ENCODE measurements at places on chromosomes 16 and 17. TPM values are rescaled to one million over a fixed set of nuclear protein-coding genes. Genes with fewer than 3 reads are reported as not detected.

RPS6KB1 gene
- 29.7 TPM for total RNA-seq

PRR29 gene
- total RNA-seq: 0.75 TPM

NRN1L gene
- total RNA-seq: 0.75 TPM

RAP1GAP2 gene
- total RNA-seq: 1.2 TPM

- no peak for DNase-seq
Observed at GRCh38 chr17:50609380-50610074, 25.2 kb upstream of the ABCC3 start.

DNA sequence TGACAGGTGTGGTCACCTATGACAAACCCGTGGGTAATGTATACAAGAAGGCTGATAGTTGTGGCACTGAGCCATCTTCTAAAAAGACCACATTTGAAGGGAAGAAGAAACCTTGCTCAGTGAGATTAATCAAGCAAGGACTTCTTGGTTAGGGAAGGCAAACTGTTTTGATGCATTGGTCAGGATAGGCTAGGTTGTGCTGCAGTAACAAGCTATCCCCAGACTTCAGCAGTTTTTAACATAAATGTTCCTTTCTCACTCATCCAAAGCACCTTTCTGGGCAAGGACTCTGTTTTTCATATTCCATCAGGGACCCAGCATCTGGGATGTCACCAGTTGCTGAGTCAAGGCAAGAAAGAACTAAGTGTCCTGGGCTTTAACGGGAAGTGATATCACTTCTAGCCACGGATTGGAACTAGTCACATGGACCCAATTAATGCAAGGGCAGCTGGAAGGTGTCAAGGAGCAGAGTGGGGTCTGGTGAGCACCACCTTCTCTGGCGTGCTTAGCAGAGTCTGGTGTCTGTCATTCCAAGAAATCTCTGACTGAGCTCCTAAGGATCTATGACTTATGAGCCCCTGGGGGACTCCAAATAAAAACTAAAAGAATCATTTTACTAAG lies 52.0 kb upstream of the CCL2 start:
- DNase-seq: no peak

- DNase-seq: no peak
Observed at GRCh38 chr16:21301895-21302291, 23.8 kb upstream of the CRYM start.

DNA sequence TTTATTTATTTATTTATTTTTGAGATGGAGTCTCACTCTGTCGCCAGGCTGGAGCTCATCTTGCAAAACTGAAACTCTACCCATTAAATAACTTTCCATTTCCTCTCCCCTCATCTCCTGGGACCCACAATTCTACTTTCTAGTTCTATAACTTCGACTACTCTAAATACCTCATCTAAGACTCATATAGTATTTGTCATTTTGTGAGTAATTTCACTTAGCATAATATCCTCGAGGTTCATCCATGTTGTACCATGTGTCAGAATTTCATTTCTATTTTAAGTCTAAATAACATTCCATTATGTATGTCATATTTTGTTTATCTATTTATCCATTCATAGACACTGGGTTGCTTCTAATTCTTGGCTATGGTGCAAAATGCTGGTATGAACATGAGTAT lies 5.1 kb upstream of the NT5M start:
- DNase-seq: peak; percentile 40

DNA sequence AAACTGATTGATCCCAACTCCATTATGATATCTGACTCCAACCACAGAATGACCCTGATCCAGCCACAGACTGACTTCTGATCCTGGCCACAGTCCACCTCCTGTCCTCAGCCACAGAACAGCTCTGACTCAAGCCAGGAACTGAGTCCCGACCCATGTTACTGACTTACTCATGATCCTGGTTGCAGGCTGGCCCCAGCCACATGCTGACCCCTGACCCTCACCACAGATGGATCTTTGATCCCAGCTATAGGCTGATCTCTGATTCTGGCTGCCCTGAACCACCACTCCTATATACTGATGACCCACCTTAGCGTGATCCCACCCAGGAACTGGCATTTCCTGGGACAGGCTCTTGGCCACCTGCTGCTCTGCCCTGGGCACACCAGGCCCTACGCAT lies 32.2 kb upstream of the IL21R start:
- no peak for DNase-seq

GRCh38 chr16:71734511-71734910 lies 10.0 kb upstream of the PHLPP2 start:
- no peak for DNase-seq

DNA sequence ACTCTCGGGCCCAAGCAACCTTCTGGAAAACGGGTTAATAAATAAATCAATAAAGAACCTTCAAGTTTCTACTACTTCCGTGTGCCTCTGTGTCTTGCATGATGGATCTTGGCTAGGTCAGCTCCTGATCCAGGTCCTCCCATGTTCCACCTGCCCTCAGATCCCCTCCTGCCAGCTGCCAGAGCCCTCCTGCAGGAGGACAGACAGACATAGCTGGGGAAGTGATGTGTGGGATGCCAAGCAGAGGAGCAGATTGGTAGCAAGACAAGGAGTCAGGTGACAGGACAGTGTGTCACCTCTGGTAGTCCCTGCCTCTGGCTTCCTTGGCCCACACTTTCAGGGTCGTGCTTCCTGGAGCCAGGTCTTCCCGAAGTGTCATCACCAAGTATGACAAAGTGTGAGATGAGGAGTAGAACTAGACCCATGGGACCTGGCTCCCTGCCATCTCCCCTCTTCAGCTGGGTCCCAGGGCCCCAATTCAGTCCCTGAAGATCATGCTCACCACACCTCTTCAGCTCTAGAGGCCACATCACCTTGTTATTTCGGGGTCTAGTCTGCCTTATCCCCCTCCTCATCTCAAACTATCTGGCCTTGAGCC lies 1.0 kb upstream of the EPN3 start:
- no peak for DNase-seq

DNA sequence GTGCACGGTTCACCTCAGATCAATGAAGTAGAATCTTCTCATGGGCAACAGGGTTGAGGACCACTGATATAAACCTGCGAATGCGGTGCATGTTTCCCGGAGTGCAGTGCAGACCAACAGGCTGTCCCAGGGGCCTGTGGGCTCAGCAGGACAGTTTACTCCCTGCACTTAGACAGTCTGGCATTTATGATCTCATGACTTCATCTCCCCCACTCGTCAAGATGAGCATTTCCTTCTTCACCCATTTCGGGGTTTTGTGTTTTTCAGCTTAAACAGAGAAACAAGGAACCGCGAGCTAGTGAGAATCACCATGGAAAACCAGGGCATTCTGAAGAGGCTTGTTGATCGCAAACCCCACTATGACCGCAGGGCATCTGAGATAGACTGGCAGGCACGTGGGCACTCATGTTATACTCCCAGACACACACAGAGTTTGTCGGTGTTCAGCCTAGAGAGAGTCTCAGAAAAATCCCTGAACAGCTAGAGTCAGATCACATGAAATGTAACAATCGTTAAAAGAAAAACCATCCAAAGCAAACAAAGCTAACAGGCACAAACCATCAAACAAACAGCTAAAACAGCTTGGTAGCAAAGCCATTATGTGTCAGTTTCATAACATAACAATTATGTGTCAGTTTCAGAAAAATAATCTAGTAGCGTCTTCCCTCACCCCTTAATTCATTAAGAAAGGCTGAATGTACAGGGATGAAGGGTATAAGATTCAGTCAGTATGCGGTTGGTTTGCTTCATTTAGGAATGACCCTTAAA lies 2.9 kb downstream of the CFAP97D1 start:
- DNase-seq: no peak

DNA sequence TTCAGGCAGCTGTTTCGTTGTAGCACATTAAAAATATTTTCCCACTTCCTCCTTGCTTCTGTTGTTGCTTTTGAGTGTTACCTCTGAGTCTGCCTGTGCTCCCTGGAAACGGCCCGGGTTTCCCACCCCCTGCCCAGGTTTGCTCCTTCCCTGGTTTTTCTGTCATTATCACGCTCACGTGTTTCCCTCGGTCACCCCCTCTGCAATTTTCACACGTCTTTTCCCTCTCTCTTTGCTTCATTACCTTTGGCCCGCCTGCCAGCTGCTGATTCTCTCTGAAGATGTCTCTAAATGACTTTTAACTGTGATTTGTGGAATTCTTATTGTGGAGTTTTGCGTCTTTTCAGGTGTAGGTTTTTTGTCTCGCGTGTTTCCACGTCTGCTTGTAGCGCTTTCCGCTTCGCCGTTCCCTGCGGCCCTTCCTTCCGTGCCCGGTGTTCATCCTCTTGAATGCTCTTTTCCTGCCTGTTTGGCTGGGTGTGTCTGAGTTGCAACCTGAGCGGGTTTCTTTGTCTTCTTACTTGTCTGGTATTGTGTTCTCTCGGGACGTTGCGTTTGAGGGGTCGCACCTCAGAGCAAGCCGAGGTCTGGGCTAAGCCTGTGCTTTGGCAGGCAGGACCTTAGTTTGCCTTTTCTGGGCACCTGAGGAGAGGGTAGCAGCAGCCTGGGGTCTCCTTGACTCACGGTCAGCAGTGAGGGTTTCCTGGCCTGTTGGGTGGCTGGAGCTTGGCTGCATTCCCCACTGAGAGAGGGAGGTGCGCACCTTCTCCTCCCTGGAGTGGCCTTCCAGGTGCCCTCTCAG lies 96.3 kb upstream of the ZNF750 start:
- DNase-seq: no peak

DNA sequence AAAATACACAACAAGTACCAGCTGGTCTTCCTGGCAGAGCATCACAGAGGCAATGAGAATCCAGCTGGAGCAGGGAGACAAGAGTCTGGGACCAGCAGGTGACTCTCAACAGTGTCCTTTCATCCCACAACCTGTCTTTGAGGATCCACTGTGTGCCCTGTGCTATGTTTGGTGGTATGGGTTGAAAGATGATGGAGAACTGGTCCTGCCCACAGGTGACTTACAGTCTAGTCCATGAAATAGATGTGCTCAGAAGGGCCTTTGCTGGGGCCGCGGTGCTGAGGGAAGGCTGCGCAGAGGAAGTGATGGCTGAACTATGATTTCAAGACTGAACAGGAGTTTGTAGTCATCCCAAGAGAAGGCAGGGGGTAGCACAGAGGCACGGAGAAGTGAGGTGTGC lies 17.9 kb downstream of the WNT3 start:
- no peak for DNase-seq
